ENCODE measurements at places on chromosomes 12 and 14. TPM values are rescaled to one million over a fixed set of nuclear protein-coding genes. Genes with fewer than 3 reads are reported as not detected.
A peak's percentile ranks its signal among the peaks of the same experiment; 100 is the strongest.

Gene SERPINA3
- total RNA-seq = 4,136 TPM

Gene HOXC9
- not detected for total RNA-seq

Gene GALC
- 13.9 TPM for total RNA-seq

Gene CISTR
- not detected for total RNA-seq

Gene KRT3
- total RNA-seq = not detected

Gene KRT8
- 645 TPM for total RNA-seq

Gene SMCO2
- total RNA-seq = 0.50 TPM

GRCh38 chr12:45773747-45774146, 44.2 kb downstream of the ARID2 start:
- H3K27me3 ChIP-seq = no peaks in the 10 kb centered on the region
- no peaks in the 10 kb centered on the region for H3K36me3 ChIP-seq
- H3K27ac ChIP-seq = no peak overlapping the region
- peaks cover 17% of the 10 kb centered on the region for H3K4me1 ChIP-seq

GRCh38 chr12:110010853-110011723, 11.9 kb downstream of the ANKRD13A start:
- no peaks in the 10 kb centered on the region for H3K27me3 ChIP-seq
- H3K27ac ChIP-seq = no peak overlapping the region
- no peak overlapping the region for H3K4me3 ChIP-seq
- DNase-seq = no peak

- H3K27ac ChIP-seq = no peak overlapping the region
- H3K36me3 ChIP-seq = no peaks in the 10 kb centered on the region
- no peak for DNase-seq
- H3K4me1 ChIP-seq = no peaks in the 10 kb centered on the region
- H3K4me3 ChIP-seq = peak overlapping the region; percentile 25
These were observed 791 bp downstream of the TMEM233 start for GRCh38 chr12:119594399-119594730.

GRCh38 chr12:80374615-80375014, 69.4 kb upstream of the PTPRQ start:
- no peak for DNase-seq
- H3K4me3 ChIP-seq = no peak overlapping the region
- no peaks in the 10 kb centered on the region for H3K36me3 ChIP-seq
- no peaks in the 10 kb centered on the region for H3K4me1 ChIP-seq
- no peak overlapping the region for H3K27ac ChIP-seq
- no peaks in the 10 kb centered on the region for H3K27me3 ChIP-seq

- no peaks in the 10 kb centered on the region for H3K36me3 ChIP-seq
- no peaks in the 10 kb centered on the region for H3K4me1 ChIP-seq
- DNase-seq = no peak
These were observed 27.2 kb upstream of the CMAS start for GRCh38 chr12:22018860-22019259.

DNA sequence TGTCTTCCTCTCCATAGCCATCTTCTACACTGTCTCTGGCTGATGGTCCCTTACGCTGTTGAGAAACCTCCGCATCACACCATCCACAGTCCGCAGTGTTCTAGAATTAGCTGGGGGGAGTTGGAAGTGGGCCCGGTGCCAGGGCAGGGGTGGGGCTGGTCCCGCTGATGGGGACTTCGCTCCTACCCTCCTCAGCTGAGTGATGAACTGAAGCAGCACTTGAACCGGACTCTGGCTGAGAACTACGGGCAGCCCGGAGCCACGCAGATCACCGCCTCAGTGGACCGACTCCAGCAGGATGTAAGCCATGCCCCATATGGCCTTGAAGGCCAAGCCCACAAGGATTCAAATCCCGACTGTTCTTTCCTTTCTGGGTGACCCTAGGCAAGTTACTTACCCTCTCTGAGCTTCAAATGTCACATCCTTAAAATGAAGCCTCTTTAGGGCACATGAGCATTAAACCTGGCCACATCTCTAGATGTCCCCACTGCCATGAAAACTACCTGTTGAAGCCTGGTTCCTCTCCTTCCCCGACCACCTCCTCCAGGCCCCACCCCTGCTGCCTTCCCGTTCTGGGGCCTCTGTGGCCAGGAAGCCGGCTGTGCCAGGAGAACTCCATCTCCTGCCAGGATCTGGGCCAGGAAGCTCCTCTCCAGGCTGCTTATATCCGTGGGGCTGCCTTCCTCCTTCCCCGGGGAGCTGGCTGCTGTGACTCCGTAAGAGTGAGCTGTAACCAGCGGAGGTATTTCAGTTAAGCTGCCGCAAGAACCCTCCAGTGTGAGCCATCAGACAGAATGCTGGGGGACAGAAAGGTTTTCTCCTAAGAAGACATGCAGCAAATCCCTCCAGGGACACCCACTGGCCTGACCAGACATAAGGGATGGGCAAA, 53.1 kb downstream of the TSPAN11 start:
- no peak overlapping the region for H3K4me3 ChIP-seq
- no peak overlapping the region for H3K27ac ChIP-seq
- no peaks in the 10 kb centered on the region for H3K36me3 ChIP-seq
- H3K27me3 ChIP-seq = no peaks in the 10 kb centered on the region

- no peaks in the 10 kb centered on the region for H3K36me3 ChIP-seq
- no peak overlapping the region for H3K27ac ChIP-seq
- no peak for DNase-seq
- no peak overlapping the region for H3K4me3 ChIP-seq
These were observed 179.6 kb upstream of the MYL2 start for GRCh38 chr12:111100003-111100402.

- H3K27me3 ChIP-seq = no peaks in the 10 kb centered on the region
- H3K36me3 ChIP-seq = no peaks in the 10 kb centered on the region
- H3K27ac ChIP-seq = no peak overlapping the region
- DNase-seq = no peak
- H3K4me3 ChIP-seq = no peak overlapping the region
- H3K4me1 ChIP-seq = no peaks in the 10 kb centered on the region
These were observed 85.3 kb upstream of the ATP2B1 start for GRCh38 chr12:89793946-89794345.

- no peaks in the 10 kb centered on the region for H3K27me3 ChIP-seq
- no peaks in the 10 kb centered on the region for H3K4me1 ChIP-seq
- no peaks in the 10 kb centered on the region for H3K36me3 ChIP-seq
- H3K27ac ChIP-seq = peak overlapping the region; percentile 76
- no peak overlapping the region for H3K4me3 ChIP-seq
- DNase-seq = no peak
These were observed 27.9 kb upstream of the DICER1 start for GRCh38 chr14:95185033-95185766.

- H3K4me1 ChIP-seq = peaks cover 6% of the 10 kb centered on the region
- H3K36me3 ChIP-seq = no peaks in the 10 kb centered on the region
- peak overlapping the region; percentile 36 for H3K4me3 ChIP-seq
- H3K27me3 ChIP-seq = no peaks in the 10 kb centered on the region
- H3K27ac ChIP-seq = peak overlapping the region; percentile 66
These were observed 26.1 kb upstream of the UBC start for GRCh38 chr12:124940393-124941169.

DNA sequence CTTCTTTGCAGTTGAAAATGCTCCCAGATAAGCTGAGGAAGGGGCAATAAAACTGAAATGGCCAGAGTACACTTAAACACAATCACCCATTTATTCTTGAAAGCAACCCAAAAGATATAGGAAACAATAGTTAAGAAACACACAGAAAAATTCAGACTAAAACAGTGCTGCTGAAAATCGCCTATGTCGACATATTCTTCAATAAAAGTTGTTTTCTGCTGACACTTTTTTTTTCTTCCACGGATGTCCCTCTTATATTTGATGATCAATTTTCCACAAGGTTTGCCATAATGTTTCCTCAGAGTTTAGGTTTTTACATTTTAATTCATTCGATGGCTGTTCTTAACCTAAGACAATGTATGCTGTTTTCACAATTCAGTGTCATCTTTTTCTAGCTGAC, 74.2 kb downstream of the TPH2 start:
- no peaks in the 10 kb centered on the region for H3K27me3 ChIP-seq
- H3K4me3 ChIP-seq = no peak overlapping the region
- DNase-seq = no peak
- H3K4me1 ChIP-seq = no peaks in the 10 kb centered on the region

GRCh38 chr12:47651368-47652254, 54.2 kb downstream of the RPAP3 start:
- no peaks in the 10 kb centered on the region for H3K36me3 ChIP-seq
- peak; percentile 62 for DNase-seq
- no peaks in the 10 kb centered on the region for H3K27me3 ChIP-seq
- H3K4me1 ChIP-seq = no peaks in the 10 kb centered on the region

DNA sequence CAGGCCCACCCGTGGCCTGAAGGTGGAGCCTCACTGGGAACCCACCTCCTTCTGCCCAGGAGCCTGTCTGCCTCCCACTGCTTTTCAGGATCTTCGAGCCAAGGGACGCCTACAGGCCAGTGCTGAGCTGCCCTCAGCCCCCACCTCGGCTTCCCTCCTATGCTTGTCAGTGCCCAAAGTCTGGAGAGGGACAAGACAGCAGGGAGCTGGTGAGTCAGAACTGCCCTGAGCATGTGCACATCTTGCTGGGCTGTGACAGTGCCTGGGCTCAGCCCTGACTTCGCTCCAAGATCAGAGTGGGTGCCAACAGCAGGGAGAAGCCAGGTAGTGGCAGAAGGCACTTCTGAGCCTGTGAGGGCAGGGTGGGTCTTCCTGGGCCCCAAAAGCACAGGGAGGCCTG, 286.8 kb downstream of the AEBP2 start:
- DNase-seq = no peak
- H3K27me3 ChIP-seq = no peaks in the 10 kb centered on the region
- no peak overlapping the region for H3K4me3 ChIP-seq
- H3K36me3 ChIP-seq = no peaks in the 10 kb centered on the region
- no peaks in the 10 kb centered on the region for H3K4me1 ChIP-seq
- H3K27ac ChIP-seq = no peak overlapping the region

DNA sequence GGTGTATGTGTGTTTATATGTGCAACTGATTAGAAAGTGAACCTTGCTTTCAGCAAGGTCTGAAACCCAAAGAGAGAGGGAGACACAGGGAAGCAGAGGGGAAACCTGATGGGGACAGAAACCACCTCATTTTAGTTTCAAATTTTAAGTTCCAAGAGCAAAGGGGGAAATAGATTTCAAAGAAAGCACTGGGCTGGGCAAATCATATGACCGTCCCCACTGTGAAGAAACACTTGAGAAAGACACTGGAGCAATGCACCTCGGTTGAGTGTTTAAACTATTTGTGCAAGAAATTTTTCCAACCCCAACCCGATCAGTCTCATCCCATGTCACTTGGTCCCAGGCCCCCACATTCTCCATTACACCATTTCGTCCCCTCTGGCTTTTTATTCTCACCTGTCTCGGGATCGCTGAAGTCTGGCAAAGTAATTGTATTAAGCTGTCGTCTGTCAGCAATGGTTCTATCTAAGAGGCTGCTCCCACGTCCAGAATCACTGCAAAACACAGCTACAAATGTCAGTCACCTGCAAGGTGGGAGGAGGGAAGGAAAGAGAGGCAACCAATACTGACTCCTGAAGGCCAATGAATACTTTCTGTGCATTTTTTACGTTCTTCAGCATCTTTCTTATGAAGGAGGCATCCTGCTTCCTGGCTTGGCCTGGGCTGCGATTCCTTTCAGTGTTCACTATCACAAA, 205.7 kb downstream of the TTC7B start:
- H3K4me1 ChIP-seq = no peaks in the 10 kb centered on the region
- H3K4me3 ChIP-seq = no peak overlapping the region
- no peak overlapping the region for H3K27ac ChIP-seq
- no peak for DNase-seq

DNA sequence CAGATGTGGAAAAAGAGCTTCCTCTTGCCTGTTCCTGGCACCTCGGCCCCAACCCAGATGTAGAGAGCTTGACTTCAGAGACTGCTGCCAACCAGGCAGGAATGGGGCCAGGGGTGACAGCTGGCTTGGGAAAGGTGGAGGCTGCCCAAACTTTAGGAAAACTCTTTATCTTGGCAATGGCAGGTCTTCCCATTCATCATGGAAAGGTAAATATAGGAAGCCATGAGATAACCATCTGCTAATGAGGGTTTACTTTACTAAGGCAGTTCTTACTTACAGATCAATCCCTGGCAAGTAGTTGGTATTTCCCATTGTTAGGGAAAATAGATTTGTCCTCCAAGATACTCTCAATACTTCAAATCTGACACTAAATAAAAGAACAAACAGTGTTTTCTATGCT, 143.1 kb upstream of the NUDT4 start:
- H3K36me3 ChIP-seq = no peaks in the 10 kb centered on the region
- H3K4me1 ChIP-seq = no peaks in the 10 kb centered on the region
- no peak for DNase-seq
- no peak overlapping the region for H3K4me3 ChIP-seq
- H3K27ac ChIP-seq = no peak overlapping the region
- no peaks in the 10 kb centered on the region for H3K27me3 ChIP-seq

- no peaks in the 10 kb centered on the region for H3K36me3 ChIP-seq
- H3K4me1 ChIP-seq = no peaks in the 10 kb centered on the region
- no peak overlapping the region for H3K27ac ChIP-seq
- H3K27me3 ChIP-seq = no peaks in the 10 kb centered on the region
These were observed 433.2 kb downstream of the PDZRN4 start for GRCh38 chr12:41621291-41621690.

All from pancreas (tissue), 10 donors.